ENCODE measurements at places on chromosomes 4 and X.

DNA sequence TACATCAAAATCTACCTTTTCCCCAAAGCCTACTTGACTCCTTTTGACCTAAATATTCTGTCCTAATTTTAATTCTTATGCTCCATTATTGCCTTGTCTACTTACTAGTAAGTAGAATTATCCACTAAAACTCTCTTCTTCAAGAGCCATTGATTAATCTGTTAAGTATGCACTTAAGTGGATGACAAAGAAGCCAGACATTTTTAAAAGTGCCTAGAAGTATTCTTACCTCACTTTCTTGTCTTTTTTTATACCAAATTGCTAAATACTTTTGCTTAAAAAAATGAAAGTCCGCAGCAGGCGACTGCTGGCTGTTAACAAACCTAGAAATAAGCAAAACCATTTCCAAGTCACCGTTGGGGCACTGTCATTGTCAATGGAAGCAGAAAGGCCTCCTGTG is 20.1 kb upstream of the FRMPD4 start:
- no peak for DNase-seq

- no peak for DNase-seq
Measured at GRCh38 chr4:156898373-156899117, 73.1 kb downstream of the PDGFC start.

DNA sequence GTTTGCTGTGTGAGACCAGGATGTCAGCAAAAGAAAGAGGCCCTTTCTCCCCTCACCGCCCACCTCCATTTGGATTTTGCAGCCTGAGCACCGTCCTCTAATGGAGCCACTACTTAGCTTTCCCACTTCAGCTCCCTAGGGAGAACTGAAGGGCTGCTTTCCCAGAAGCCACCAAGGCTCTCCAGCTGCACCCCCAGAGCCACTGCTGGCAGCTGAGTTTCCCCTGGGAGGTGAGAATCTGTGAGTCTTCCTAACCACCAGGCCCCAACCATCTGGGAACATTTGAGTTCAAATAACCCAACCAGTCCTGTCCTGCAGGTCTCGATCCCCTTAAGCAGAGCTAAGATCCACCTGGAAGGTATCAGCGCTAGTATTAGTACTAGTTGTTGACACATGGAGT is 173.1 kb upstream of the USP9X start:
- DNase-seq, result no peak

DNA sequence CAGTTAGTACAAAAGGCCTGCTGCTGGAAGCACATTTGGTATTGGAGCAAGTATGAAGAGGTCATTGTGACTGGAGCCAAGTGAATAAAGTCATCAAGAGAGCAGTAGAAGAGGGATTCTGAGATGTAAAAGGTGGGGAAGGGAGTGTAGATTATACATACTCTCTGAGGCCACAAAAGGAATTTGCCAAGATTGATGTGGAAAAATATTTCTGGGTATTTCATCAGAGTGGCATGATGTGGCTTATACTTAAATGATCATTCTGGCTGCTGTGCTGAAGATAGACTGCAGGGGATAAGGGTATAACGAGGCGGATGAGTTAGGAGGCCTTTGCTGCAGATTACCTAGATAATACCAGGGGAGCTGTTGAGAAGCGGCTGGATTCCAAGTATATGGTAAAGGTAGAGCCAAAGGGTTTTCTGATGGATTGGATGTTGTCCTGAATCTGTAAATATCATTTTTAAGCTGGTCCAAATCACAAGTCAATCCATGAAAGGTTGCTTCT is 231.8 kb upstream of the AGA start:
- no peak for DNase-seq

DNA sequence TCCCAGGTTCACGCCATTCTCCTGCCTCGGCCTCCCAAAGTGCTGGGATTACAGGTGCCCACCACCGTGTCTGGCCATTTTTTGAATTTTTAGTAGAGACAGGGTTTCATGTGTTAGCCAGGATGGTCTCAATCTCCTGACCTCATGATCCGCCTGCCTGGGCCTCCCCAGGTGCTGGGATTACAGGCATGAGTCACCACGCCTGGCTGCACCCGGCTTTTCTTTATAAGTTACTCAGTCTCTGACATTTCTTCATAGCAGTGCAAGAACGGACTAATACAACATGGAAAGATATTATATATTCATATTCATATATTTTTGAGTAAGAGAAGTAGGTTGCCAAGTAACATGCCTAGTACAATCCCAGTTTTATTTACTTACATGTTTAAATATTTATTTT is 22.9 kb downstream of the SHROOM3 start:
- no peak for DNase-seq

GRCh38 chr4:126939401-126939800 is 693.4 kb upstream of the INTU start:
- no peak for DNase-seq

DNA sequence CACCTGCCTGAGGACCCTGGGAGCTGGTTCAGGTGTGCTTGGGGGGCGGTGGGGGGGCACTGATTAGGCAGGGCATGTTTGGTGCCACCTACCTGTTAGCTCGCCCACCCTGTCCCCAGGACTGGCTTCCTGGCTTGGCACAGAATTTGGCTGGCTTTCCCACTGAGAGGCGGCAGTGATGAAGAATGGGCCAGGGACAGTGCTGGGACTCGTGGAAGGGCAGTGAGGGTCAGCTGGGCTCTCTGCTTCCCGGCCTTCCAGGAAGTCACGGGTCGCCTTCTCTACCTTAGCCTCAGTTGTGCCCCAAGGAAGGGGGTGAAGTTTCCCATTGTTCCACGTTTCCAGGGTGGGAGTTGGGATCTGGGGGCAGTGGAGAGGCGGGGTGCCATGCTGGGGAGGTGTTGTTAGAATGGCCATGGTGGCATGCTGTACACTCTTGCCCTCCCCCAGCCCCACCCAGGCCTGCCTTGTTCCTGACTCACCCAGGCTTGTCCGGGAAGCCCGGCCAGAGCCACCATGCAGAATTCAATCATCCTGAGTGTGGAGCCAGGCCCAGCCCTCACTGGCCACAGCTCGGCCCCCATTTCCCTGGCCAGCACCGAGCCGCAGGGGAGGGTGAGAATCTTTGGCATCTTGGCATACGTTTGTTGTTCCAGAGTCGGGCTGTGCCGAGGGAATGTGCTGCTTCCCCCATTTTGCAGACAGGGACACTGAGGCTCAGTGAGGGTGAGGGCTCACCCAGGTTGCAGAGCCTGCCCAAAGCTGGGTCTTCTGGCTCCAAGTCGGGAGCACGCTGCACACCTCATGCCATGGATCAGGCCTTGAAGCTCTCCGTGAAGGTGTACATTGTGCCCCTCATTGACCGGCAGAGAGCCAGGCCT is 21.9 kb upstream of the GPR78 start:
- DNase-seq, result no peak

GRCh38 chr4:89023140-89023539 is 33.8 kb downstream of the FAM13A start:
- DNase-seq, result no peak

- no peak for DNase-seq
Measured at GRCh38 chrX:108088511-108088910, 2.8 kb downstream of the PSMD10 start.

DNA sequence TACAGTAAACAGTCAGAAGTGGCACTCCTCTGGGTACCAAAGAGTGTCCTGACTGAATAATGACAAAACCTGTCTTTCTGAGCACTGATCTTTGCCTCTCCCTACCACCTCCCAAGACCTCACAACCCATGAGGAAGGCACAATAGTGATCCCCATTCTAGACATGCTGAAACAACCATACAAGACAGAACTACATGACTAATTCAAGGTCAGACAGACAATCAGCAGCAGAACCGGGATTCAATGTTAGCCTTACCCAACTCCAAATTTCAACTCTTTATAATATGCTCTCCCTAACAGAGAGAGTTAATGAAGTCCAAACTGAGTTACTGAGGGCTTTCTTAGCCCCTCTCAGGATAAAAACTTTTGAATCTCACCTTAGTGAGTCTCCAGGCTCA is 71.0 kb downstream of the IRF2 start:
- no peak for DNase-seq

DNA sequence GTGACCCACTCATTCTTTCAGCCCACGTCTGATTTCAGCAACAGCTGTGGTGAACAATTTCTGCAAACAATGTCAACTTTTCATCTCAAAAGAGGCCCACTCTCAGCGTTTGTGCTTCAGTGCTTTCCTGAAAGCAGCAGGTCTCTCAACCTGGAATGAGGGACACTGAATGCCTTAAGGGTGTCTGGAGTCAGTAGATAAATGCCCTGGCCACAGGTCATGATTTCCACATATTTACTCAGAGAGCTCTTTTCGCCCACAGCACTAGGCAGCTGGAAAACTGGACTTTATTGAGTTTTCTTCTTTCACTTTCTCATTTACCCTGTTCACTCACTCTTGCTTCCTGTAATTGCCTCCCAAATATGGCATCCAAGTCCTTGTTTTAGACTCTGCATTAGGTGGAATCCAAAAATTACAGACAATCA is 52.8 kb downstream of the NPFFR2 start:
- no peak for DNase-seq

- DNase-seq, result no peak
Measured at GRCh38 chr4:31984872-31985271, 1264.7 kb downstream of the PCDH7 start.

GRCh38 chr4:129453524-129454200 is 357.7 kb downstream of the C4orf33 start:
- no peak for DNase-seq

DNA sequence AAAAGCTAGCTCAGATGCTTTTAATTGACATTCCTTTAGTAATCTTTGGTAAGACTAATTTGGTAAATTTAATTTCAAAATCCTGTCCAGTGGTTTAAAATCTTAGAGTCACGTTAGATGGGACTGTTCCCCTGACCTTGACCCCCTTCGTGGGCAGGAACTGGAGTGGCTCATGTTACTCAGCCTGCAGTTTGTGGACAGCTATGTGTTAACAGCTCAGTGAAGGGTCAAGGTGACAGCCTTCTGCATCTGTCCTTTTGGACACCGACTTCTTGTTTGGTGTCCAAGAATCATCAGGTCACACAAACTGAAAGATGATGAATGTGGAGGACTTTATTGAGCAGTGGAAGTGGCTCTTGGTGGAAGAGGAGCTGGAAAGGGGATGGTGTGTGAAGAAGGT is 2.9 kb downstream of the ARSF start:
- DNase-seq, result no peak

GRCh38 chr4:14693728-14694127 is 308.6 kb upstream of the CPEB2 start:
- no peak for DNase-seq

- DNase-seq, result no peak
Measured at GRCh38 chr4:128831531-128832242, 22.2 kb downstream of the JADE1 start.

GRCh38 chr4:94357624-94358023 is 15.0 kb upstream of the HPGDS start:
- DNase-seq, result no peak

DNA sequence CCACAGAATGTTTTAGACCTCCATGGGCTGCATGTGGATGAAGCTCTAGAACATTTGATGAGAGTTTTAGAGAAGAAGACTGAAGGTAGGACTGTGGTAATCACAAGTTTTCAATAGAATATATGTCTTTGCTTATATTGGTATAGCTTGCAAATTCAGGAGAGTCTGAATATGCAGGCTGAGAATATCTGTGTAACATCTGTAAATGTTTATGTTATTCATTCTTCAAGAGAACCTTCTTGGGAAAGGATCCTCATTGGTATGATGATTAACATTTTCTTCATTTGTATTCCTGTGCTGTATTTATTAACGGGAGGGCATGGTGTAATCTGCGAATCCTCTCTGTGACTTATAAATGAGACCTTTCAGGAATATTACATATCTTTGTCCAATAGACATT is 52.1 kb upstream of the RHOH start:
- no peak for DNase-seq

DNA sequence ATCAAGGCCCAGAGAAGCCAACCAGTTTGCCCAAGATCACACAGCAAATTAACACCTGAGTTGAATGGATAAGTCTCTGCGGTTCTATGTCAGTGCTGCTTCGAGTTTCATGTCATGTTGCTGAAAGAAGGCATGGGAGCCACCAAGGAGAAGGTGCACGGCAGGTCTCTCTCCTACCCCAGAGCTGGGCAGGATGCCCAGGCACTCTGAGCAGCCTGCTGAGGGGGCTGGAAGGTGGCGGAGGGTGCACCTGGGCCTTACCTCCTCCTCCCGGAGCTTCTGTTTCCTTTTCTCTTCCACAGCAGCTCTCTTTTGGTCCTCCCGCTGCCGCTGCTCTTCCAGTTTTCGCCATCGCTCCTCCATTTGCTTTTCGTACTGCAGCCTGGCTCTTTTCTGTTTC is 53.6 kb downstream of the MAP7D2 start:
- no peak for DNase-seq

GRCh38 chr4:84218031-84218430 is 281.1 kb downstream of the NKX6-1 start:
- no peak for DNase-seq

Measured in cerebellar nuclear complex (tissue), 1 donor.